A549 treated with Mapracorat at 1 μM for 4 hours (cell line): ENCODE measurements at places on chromosomes 1 and 21. TPM values are rescaled to one million over a fixed set of nuclear protein-coding genes. Genes with fewer than 3 reads are reported as not detected.

The TCHHL1 gene
- total RNA-seq: not detected in 5 replicates

The TMOD4 gene
- total RNA-seq: 0.25 to 0.32 TPM (median 0.30 TPM) in 3 of 5 replicates, not detected in the others

The SELP gene
- not detected in 5 replicates for total RNA-seq

The MAN1C1 gene
- total RNA-seq: 0.28 to 0.50 TPM (median 0.30 TPM) in 5 replicates

The ZNF648 gene
- total RNA-seq: not detected in 5 replicates

The PTPN7 gene
- not detected in 5 replicates for total RNA-seq

The MEAF6 gene
- total RNA-seq: 42.1 to 63.4 TPM (median 50.6 TPM) in 5 replicates

The SHISA4 gene
- total RNA-seq: 11.4 to 19.2 TPM (median 17.3 TPM) in 5 replicates

The CDK18 gene
- 0.66 to 2.3 TPM (median 1.2 TPM) in 5 replicates for total RNA-seq

The RAB13 gene
- 129 to 156 TPM (median 135 TPM) in 5 replicates for total RNA-seq

The OR6K3 gene
- total RNA-seq: not detected in 5 replicates

The GRIK1 gene
- total RNA-seq: not detected in 5 replicates

The ASB17 gene
- total RNA-seq: not detected in 5 replicates

The ZBED6 gene
- 1.1 to 4.7 TPM (median 3.5 TPM) in 5 replicates for total RNA-seq
